Stimulated activated CD8-positive, alpha-beta memory T cell treated with anti-CD3 and anti-CD28 coated beads, Interleukin-4, amount 100 ng/mL, for 24 hours (primary cell): ENCODE measurements at places on chromosomes 16 and 17.

DNA sequence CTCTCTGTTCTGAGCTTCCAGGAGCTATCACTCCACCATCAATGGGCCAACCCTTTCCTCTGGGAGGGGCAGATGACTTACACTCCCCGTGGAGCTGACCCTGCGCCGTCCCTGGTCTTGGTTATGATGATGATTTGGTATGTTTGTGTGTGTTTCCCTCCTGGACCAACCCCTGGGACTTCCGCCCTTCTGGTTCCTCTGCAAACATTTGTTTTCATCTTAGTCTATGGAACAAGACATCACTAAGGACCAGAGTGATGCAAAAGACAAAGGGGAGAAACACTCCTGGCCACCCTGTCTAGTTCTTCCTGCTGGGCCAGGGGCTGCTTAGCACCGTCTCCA lies 13.7 kb downstream of the CBX4 start:
- DNase-seq = no peak

- no peak for DNase-seq
Observed at GRCh38 chr17:53680745-53681144, 142.0 kb upstream of the KIF2B start.

DNA sequence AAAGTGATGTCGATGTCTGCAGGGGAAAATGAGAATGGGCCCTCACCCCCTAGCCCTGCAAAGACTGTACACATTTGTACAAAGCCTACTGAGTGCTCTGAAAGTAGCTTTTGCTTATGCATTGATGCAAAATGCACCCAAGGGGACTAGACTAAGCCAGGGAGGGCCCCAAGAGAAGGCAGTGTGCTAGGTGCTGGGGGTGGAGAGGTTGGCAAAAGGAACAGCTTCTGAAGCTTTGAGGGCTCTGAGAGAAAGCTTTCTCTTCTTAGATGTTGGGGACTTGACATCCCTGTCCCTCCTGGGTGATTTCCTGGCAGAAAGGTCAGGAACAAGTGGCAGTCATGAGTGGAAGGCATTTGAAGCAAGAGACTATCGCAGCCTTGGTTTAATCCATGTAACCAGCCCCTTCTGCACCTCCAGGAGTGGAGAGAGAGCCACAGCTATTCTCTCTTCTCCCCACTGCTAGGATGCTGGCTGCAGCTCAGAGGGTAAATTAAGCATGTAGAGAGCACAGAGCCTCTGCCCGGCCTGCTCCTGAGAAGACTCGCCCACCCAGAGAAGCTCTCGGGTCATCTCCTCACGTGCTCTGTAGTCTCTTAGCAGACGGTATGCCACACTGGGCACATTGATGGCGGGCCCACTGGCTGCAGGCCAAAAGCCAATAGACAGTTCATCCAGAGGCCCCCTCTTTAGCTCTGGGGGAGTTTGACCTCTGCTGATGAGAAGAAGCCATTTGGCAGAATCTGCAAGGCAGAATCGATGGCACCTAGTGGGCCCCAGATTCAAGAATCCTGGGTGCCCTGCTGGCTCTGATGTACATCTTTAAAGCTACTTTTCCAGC lies 221.4 kb downstream of the MSI2 start:
- DNase-seq = no peak

- DNase-seq = peak; percentile 51
Observed at GRCh38 chr16:87850009-87851006, 19.0 kb downstream of the SLC7A5 start.
